CD4-positive, alpha-beta T cell treated with Interleukin-21 for 1 hour (primary cell): ENCODE measurements at places on chromosomes 7 and 10.

GRCh38 chr7:40780460-40780859, 645.7 kb downstream of the SUGCT start:
- DNase-seq, result no peak

GRCh38 chr10:131644864-131645658, 255.7 kb upstream of the PPP2R2D start:
- no peak for DNase-seq

- no peak for DNase-seq
Measured at GRCh38 chr7:74228951-74229900, 19.4 kb downstream of the LAT2 start.

GRCh38 chr10:90171014-90171722, 469.8 kb downstream of the KIF20B start:
- no peak for DNase-seq

DNA sequence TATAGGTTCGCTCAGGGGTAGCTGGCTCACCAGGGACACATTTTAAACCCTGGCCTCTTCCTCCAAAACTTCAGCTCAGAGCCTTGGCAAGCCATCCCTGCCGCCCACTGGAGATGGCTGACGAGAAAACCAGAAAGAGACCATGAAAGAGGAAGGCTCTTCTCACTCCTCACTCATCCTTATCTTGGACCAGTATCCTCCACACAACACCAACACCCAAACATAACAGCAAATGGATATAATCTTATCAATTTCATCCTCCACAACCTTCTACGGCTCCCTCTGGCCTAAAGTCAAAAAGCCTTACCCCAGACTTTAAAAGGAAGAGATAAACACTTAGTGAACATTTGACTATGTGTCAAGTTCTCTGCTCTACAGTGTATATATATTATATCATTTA, 26.9 kb downstream of the DLG5 start:
- no peak for DNase-seq

DNA sequence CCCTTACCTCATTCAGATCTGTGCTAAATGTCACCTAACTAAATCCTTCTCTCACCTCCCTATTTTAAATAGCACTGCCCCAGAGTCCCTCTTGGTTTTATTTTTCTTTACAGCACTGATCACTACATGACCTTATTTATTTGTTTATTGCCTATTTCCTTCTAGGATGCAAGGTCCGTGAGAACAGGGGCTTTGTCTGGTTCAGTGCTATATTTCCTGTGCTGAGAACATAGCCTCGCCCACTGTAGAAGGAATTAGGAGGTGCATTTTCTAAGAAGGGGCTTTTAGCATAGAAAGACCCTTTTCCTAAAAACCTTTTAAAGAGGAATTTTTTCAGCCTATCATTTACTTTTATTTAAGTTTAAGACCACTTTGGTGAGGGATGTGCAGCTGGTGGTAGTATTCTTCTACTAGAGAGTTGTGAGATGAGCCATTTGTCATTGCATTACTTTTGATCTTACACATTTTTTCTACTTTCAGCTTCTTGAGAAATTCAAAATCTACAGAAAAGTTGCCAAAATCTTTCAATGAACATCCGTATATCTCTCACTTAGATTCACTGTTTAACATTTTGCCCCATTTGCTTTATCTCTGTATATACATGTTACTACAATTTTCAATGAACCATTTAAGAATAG, 13.5 kb upstream of the PCGF5 start:
- no peak for DNase-seq
